ENCODE measurements at places on chromosomes 5 and 9.

GRCh38 chr9:132372177-132373095 is 17.6 kb upstream of the SETX start:
- peak; percentile 5 for DNase-seq

DNA sequence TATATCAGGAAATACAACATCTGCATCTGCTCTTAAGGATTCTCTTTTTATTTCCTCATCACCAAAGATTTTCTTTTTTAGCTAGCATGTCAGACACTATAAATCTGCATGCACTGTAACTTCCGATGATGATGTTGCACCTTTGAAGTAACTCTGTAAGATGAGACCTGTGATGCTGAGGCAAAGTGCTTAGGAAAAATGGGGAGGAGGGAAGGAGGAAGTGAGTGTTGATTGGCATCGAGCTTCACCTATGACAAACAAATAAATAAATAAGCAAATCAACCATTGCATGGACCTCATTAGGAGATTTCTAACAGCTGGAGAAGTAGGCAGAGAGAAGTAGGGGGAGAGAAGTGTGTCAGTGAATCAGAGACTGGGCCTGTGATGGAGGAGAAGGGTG is 52.6 kb downstream of the ENC1 start:
- DNase-seq = no peak

- no peak for DNase-seq
These were observed 408.4 kb downstream of the NTRK2 start for GRCh38 chr9:85077944-85078343.

- DNase-seq = no peak
These were observed 115.4 kb upstream of the GAS1 start for GRCh38 chr9:87062746-87063145.

DNA sequence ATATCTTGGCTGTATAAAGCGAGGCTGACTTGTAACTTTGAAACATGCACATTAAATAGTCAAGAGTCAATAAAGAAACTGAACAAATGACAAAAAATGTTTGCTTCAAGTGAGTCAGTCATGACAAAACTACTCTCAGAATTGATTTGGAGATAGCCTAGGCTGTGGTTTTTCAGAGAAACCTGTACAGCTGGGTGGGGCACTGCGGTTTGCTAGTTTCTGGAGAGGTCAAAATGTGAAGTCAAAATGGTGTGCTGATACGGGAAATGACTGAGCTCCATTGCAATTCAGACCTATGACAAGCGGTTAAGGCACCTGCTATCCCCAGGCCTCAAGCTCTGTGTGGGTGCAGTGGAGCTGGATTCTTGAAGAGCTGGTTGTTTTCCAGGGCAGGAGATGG is 10.3 kb upstream of the CD180 start:
- no peak for DNase-seq

- no peak for DNase-seq
These were observed 23.1 kb downstream of the IER5L start for GRCh38 chr9:129154866-129155477.

GRCh38 chr9:5920860-5921328 is 30.2 kb downstream of the MLANA start:
- no peak for DNase-seq

GRCh38 chr5:1593903-1594356 is 70.2 kb upstream of the LPCAT1 start:
- no peak for DNase-seq

GRCh38 chr5:1826235-1826980 is 25.2 kb downstream of the NDUFS6 start:
- DNase-seq = no peak

DNA sequence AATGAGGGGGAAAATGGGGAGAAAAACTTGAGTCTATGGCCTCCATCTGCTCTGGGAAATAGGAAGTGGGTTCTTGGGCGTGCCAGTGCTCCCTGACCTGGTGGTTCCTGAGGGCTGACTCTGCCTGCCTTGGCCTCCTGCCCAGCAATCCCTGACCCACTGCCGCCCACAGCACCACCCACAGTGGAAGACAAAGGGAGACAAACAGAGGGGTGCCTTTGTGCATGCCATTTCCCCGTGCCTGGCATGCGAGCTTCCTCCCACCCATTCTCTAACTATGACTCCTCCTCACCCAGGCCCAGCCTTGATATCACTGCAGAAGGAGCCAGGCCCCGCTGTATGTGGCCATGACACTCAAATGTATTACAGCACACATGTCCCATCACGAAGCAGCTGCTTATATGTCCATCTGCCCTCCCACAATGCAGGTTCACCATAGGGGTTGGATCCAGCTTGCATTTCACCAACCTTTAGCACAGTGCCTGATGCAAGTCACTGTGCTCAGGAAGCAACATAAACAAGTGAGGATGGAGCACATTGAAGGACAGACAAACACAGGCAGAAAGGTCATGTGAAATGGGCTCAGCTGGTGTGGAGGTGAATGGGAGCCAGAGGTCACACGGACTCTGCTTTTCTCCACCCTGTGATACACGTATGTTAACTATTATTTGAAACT is 84.4 kb downstream of the ADRB2 start:
- DNase-seq = peak; percentile 79

- no peak for DNase-seq
These were observed 66.1 kb upstream of the SPTLC1 start for GRCh38 chr9:92181296-92181695.

DNA sequence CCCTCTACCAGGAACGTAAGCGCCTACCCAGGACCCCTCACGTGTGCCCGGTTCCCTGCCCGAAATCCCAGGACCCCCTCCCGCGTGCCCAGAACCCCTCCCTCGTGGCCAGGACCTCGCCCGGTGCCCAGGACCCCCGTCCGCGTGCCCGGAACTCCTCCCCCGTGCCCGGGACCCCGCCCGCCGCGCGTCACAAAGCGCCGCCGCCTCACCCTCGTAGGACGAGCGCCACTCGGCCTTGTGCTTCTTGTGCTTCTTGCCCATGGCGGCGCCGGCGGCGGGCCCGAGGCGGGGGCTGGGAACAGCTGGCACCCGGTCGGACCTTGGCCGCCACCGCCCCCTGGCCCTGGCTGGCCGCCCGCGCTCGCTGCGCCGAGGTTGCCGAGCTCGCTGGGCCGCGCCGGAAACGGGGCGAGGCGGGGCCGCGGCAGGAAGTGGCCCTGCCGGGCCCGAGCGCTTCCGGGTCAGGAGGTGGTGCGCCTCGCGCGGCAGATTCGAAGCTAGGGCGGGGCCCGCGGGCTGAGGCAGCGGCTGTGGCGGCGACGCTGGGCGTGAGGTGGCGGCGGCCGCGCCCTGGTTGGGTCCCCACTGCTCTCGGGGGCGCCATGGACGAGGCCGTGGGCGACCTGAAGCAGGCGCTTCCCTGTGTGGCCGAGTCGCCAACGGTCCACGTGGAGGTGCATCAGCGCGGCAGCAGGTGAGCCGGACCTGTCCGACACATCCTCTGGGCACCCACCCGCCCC is at the start of the genes BRD9 and TRIP13:
BRD9 (minus strand) TSS at position 408 of the 743 bp plus-strand sequence; CDS start at position 264, 144 bp downstream.
TRIP13 (plus strand) TSS at position 491 of the 743 bp plus-strand sequence; CDS start at position 606, 115 bp downstream.
- peak; percentile 83 for DNase-seq

- no peak for DNase-seq
These were observed 127.6 kb downstream of the GADD45G start for GRCh38 chr9:89732295-89732938.

- DNase-seq = no peak
These were observed 68.5 kb upstream of the MELK start for GRCh38 chr9:36504156-36504555.

- DNase-seq = no peak
These were observed 225.9 kb downstream of the RFX3 start for GRCh38 chr9:3299872-3300271.

GRCh38 chr5:76149636-76150035 is 66.5 kb downstream of the SV2C start:
- no peak for DNase-seq

DNA sequence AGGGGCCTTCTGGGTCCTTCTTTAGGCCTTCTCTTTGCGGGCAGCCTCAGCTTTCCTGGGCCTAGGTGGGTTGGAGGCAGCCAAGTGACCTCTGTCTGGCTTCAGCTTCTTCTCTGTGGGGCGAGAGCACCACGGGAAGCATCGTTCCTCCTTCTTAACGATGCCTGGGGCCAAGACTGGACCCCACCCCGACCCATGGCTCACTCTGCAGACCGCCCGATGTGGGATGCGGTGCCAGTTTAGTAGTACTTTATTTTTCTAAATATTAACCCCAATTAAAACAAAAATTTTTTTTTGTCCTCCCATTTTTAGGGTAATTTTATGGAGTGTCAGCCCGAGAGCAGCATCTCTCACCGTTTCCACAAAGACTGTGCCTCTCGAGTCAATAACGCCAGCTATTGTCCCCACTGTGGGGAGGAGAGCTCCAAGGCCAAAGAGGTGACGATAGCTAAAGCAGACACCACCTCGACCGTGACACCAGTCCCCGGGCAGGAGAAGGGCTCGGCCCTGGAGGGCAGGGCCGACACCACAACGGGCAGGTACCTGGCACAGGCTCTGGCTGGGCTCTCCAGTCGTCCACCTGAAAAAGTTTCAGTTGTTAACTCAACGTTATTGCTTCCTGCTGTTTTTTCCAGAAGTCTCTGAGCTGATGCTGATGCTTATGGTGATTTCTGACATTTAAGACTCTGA is 101.1 kb upstream of the CACNA1B start:
- DNase-seq = no peak

- DNase-seq = no peak
These were observed 69.8 kb downstream of the KIF24 start for GRCh38 chr9:34259315-34259714.

DNA sequence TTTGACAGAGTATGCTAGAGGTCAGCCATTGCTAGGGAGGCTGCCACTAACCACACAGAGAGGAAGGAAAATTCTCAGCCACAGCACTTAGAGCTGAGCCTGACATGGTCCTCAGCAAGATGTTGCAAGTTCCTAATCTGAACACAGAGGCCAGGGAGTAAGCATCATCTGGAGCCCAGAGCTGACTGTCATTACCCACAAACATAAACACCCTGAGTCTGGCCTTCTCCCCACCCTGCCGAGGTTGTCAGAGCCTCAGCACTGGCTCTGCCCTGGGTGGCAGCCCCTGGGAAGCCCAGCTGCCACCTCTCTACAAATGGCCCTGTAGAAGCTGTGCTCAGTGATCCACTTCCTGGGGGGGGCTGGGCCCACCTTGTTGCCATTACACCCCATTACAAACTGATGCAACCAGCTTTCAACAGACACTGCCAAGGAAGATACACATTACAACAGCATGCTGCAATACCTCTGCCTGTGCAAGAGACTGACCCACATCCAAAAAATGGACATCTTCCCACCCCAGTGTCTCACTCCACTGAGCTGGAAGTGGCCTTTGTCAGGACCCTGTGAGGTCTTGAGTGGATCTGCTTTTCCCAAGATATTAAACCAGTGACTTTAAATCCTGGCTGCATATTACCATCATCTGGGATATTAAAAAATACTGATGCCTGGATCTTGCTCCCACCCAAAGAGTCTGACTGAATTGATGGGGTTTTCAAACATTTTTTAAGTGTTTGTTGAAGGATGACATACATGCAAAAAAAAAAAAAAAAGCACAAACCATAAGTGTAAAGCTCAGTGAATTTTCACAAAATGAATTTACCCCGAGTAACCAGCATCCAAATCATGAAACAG is 33.0 kb downstream of the IRF1 start:
- peak; percentile 80 for DNase-seq

- DNase-seq = no peak
These were observed 42.7 kb upstream of the PALM2AKAP2 start for GRCh38 chr9:109737295-109737694.

GRCh38 chr5:110441035-110441434 is 285.4 kb downstream of the TMEM232 start:
- peak; percentile 66 for DNase-seq

DNA sequence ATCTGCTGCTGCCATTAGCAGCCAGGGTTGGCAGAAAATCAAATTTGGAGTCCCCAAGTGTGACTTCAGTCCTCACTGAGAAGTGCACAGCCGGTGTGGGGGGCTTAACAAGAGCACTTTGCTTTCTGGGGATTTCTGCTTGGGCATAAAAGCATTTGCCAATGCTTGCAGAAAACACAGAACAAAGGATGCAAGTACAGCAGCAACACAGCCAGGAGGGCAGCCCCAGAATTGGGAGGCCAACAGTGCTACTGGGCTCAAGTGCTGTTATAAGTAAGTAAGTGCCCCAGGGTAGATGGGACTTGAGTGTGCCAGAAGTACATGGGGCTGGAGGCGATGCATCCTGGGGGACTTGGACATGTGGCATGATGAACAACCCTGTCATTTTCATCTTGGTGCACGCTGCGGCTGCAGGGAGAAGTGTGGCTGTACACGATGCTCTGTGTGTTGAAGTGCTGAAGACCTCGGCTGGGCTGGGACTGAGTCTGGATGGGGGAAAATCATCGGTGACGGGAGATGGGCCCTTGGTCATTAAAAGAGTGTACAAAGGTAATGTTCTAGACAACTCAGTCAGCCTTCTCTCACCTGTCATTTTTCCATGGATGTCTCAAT is 73.3 kb downstream of the GOLPH3 start:
- DNase-seq = no peak

GRCh38 chr5:129098488-129099183 is 4.1 kb downstream of the ISOC1 start:
- DNase-seq = no peak

GRCh38 chr5:43854697-43855292 is 251.8 kb downstream of the NNT start:
- DNase-seq = peak; percentile 6

GRCh38 chr5:67291671-67292070 is 95.1 kb upstream of the CD180 start:
- no peak for DNase-seq

GRCh38 chr5:18491349-18491748 is 857.1 kb downstream of the TAF11L14 start:
- no peak for DNase-seq

- no peak for DNase-seq
These were observed 60.7 kb upstream of the SPDL1 start for GRCh38 chr5:169522851-169523250.

DNA sequence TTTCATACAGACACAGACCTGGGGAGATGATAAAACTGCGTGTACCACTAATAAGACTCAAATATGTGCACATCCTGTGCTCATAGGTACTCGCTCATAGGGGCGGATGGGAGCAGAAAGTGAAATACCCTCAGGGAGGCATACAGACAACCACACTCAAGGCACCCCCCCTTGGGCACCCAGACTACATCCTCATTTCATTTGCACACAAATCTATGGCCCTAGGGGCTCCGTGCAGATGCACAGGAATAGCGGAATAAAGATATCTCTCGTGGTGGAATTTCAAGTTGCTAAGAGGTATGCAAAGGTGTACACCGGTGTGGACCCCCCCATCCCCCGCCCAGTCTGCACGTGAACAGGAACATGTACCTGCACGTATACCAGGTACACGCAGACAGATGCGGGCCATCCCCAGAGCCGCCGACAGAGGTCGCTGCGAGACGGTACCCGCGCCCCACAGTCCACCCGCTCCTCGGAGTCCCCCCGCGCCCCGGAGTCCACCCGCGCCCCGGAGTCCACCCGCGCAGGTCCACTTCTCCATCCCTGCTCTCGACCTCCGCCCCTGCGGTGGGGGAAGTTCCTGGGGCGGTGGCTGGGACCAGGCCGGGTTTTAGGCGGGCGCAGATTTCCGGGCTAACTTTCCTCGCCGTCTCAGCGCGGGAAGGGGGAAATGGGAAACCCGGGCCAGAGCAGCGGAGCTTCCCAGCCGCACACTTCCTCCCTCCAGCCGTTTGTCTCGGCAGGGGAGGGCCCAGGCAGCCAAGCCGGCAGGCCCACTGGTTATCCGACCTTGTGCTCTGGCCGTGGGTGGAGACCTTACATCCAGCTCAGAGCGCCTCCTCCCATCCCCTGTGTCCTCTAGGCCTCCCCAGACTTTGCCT is 1.0 kb upstream of the IL12B start:
- DNase-seq = peak; percentile 47

GRCh38 chr9:7153566-7153965 is 395.8 kb downstream of the KDM4C start:
- DNase-seq = no peak

- DNase-seq = peak; percentile 38
These were observed 242.9 kb downstream of the CSNK1G3 start for GRCh38 chr5:123754908-123755307.
